ENCODE measurements at places on chromosomes 16 and 17. TPM values are rescaled to one million over a fixed set of nuclear protein-coding genes. Genes with fewer than 3 reads are reported as not detected.

The PRSS22 gene
- total RNA-seq, result not detected

GRCh38 chr17:36939802-36940312 lies 2.6 kb downstream of the LHX1 start:
- H3K4me3 ChIP-seq, result peak overlapping the region; percentile 42
- H3K4me1 ChIP-seq, result peaks cover 13% of the 10 kb centered on the region
- no peak for DNase-seq

DNA sequence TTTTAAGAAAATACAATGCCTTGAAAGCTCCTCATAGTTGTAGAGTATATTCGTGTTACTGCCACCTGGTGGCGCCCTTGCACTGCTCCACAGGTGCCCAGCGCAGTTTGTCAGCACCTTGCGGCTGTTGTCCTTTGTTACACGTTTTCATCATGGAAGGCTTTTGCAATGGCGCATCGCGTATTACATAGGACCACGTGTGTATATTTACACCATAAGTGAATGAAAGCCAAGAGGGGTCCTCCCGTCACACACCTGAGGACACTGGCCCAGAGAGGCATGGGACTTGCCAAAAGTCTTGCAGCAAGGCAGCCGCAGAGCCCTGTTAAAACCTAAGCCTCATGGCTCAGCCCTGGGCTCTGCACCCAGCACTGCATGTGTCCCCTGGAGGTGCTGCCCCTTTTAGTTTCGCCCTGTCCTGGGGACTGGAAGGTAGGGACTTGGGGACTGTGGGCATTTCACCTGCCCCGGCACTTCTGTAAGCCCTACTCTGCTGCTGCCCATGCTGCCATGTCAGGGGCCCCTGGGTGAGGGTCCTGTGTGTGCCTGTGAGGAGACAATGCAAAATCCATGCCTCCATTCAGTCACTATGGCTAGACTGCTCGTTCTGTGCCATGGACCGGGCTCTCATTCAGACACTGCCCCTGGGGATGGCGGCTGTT lies 24.3 kb downstream of the POLR3E start:
- DNase-seq, result peak; percentile 77
- H3K27me3 ChIP-seq, result no peaks in the 10 kb centered on the region
- H3K27ac ChIP-seq, result no peak overlapping the region
- no peaks in the 10 kb centered on the region for H3K4me1 ChIP-seq
- H3K4me3 ChIP-seq, result no peak overlapping the region

DNA sequence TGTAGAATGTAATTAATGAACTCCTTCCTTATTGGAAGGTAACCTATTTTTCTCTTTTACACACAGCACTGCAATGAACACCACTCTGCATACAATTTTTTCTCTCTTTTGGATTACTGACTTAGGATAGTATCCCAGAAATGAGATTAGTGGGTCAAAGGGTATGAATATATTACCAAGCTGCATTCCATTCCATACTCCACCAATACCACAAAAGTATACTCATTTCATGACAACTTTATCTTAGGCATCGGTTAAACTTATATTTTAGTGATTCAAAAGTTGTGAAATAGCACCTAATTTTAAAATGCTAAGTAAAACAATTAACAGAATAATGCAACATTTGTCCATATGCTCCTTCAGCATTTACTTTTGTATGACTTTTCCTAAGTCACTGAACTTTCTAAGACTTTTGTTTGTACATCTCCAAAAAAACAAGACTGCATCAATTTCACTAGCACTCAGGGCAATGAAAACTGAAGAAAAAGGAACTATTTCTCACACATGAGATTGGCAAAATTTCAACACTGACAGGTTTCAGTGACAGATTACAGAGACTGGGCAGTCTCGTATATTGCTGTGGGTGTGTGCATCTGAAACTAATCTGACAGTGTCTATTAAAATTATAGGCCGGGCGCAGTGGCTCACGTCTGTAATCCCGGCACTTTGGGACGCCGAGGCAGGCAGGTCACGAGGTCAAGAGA lies 32.1 kb downstream of the HELZ start:
- no peak overlapping the region for H3K4me3 ChIP-seq
- no peaks in the 10 kb centered on the region for H3K36me3 ChIP-seq
- H3K27me3 ChIP-seq, result no peaks in the 10 kb centered on the region
- no peak overlapping the region for H3K27ac ChIP-seq

- no peak overlapping the region for H3K4me3 ChIP-seq
- peaks cover 52% of the 10 kb centered on the region for H3K36me3 ChIP-seq
- H3K27ac ChIP-seq, result no peak overlapping the region
Observed at GRCh38 chr16:84082110-84082509, 34.6 kb downstream of the MBTPS1 start.

DNA sequence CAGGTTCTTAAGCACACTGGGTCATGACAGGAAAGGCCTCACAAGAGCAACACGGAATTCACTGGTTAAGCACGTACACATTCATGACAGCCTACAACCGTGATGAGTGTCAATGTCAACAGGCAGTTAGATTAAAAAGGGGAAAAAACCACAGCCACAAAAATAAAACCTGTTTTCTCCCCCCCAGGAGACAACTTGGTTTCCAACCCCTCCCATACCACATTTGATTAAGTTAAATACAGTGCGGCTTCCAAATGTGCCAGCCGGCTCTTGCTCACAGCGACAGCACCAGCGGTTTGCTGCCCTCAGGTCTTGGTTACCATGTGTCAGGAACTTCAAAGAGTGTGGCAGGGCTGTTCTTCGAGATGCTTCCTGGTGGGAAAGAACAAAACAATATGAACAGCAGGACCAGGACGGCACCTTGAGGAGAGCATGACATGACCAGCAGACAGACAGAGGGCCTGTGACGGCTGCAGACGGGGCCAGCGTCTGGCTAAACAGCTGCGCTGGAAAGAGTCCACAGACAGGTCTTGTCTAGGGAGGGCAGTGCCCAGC lies 193.6 kb downstream of the PARN start:
- H3K36me3 ChIP-seq, result no peaks in the 10 kb centered on the region
- H3K27ac ChIP-seq, result peak overlapping the region; percentile 54
- peaks cover 8% of the 10 kb centered on the region for H3K4me1 ChIP-seq
- DNase-seq, result peak; percentile 38

All from cardiac muscle cell (in vitro differentiated cells and primary cell).